ENCODE measurements at places on chromosomes 3 and 15.

- no peak for DNase-seq
Observed at GRCh38 chr3:111781561-111782446, 77.3 kb upstream of the PHLDB2 start.

DNA sequence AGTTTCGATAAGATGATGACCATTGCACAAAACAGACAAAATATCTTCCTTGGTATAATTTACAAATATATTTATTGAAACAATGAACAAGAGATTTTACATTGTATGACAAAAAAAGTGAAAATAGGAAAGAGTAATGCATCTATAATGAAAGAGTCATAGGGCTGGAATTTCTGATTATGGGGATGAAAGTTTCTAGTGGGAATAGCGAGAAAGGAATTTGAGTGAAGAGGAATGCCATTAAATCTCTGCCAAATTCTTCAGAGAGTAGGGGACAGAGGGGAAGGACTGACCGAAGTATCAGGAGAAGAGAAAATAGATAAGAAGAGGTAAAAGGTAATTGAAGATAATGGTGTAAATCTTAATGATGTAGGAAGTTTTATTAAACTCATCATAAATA lies 125.4 kb downstream of the VGLL3 start:
- DNase-seq = no peak

DNA sequence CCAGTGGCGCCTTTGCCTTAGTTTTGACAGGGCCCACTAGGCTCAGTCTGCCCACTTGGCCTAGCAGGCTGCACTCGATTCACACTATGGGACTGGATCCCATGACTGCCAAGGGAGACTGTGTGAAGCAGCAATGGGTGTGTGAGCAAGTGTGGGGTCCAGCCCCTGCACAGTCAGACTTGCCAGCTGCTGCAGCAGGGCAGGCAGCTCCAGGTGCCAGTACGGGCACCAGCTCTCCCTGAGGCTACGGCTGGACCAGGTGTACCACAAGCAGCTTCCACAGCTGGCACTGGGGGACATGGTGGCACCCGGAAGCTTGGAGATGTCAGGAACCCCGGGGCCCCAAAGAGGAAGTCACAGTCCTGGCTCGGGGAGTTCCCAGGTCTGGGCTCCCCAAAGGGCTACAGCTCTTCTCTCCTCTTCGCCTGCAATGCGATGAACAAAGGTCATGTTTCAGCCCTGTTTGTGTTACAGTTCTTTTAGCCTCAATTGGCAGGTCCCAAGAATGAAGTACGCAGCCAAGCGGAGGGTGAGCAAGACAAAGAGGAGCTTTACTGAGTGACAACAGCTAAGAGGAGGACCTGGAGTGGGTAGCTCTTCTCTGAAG lies 67.1 kb downstream of the PIK3CB start:
- no peak for DNase-seq

DNA sequence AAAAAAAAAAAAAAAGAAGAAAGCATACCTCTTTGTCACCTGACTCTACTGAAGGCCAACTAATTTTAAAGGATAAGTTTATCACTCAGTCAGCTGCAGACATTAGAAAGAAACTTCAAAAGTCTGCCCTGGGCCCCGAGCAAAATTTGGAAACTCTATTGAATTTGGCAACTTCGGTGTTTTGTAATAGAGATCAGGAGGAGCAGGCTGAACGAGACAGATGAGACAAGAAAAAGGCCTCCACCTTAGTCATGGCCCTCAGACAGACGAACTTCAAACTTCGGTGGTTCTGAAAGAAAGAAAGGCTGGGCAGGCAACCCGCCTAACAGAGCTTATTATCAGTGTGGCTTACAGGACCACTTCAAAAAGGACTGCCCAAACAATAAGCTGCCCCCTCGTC lies 18.5 kb downstream of the GLDN start:
- no peak for DNase-seq

DNA sequence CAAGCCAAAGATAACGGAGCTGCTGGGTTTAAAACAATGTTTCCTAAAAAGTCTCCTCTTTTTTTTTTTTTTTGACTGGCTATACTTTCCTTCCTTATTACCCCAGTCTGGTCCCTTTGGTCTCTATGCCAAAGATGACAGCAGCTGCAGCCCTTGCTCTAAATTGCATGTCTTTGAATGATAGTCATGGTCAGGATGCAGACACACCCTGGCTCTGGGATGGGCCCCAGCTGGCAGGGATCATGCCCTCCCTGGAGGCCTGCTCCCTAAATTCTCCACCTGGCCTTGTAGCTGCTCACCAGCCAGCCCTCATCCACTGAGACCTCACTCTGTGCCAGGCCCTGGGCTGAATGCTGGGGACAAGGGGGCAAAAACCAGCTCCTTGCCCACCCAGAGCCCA lies 95.8 kb downstream of the MESD start:
- no peak for DNase-seq

DNA sequence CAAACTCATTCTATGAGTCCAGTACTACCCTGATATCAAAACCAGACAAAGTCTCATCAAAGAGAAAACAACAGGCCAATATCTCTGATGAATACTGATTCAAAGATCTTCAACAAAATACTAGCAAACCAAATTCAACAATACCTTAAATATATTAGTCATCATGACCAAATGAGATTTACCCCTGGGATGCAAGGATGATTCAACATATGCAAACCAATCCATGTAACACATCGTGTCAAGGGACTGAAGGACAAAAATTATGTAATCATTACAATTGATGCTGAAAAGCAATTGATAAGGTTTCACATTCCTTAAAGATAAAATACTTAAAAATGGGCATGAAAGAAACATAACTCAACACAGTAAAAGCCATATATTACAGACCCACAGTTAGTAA lies 1476.9 kb downstream of the SI start:
- no peak for DNase-seq

GRCh38 chr3:100602506-100603444 lies 6.6 kb upstream of the ADGRG7 start:
- no peak for DNase-seq

- DNase-seq = no peak
Observed at GRCh38 chr3:65005486-65005885, 317.7 kb upstream of the ADAMTS9 start.

DNA sequence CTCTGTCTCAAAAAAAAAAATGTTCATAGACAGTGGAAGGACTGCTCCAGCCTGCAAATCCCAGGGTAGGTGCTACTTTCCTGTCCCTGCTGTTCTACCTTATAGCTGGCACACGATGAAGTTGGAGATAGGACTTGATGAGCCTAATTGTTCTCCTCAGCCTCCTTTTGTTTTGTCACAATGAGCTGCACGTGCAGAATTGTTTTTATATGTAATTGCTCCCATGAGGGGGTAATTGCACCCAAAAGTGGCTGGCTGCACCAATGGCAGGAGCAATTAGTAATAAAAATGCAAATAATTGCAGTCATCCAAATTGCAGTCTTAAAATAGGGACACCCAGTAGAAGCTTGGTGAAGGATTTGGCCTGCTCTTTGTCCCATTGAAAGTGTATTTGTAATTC lies 63.0 kb upstream of the PFN2 start:
- no peak for DNase-seq

DNA sequence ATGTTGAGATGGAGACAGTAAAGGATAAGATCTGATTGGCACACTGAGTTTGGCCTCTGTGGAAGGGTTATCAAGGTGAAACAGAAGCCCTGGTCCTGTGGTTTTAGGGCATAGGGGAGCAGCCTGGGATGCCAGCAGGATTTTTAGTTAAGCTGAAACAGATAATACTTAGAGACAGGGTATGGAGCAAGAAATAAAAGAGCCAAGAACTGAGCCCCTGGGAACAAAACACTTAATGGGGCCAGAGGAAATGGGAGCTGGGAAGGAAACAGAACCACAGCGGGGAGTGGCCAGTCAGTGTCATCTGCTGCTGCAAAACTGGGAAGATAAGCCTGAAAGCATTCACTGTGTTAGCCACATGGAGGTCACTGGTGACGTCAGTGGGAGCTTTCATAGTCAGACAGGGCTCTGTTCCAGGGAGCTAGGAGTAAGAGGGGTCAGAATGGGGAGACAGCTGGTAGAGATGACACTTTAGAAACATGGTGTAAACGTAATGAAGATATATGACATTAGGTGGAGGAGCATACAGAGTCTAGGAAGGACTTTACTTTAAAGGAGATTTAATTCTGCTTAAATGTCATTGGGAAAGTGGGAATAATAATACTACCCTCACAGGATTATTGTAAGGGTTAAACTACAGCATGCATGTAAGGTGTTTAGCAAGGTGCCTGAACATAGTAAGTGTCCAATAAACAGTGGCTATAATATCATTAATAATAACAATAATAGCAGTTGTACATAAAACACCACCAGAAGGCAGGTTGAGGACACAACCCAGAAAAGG lies 172.7 kb upstream of the CTNNB1 start:
- DNase-seq = peak; percentile 49

- DNase-seq = no peak
Observed at GRCh38 chr15:63726491-63726890, 107.3 kb downstream of the HERC1 start.

- DNase-seq = no peak
Observed at GRCh38 chr3:183871541-183871940, 13.1 kb downstream of the PARL start.

DNA sequence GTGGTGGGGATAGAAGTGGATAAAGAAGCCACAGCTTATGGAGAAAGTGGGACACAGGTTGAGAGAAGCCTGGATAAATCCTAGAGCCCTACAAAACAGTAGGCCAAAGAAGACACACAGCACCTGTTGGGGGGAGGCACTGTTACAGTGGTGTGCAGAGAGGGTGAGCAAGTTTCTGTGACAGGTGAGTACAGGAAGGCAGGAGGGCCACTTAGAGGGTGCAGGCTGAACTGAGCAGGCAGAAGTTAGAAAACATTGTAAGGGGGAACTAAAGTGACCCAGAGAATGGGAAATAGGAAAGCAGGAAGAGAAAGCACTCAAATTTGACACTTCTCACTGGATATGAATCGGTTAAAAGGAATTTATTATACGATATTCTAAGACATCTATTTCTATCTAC lies 146.1 kb upstream of the TMCO5A start:
- DNase-seq = no peak

- no peak for DNase-seq
Observed at GRCh38 chr3:134279466-134279865, 28.8 kb upstream of the RYK start.

GRCh38 chr3:149366031-149366430 lies 11.4 kb downstream of the TM4SF1 start:
- no peak for DNase-seq

- DNase-seq = no peak
Observed at GRCh38 chr3:3192286-3192675, 12.8 kb upstream of the CRBN start.

- DNase-seq = no peak
Observed at GRCh38 chr15:96574782-96575181, 244.3 kb downstream of the NR2F2 start.

DNA sequence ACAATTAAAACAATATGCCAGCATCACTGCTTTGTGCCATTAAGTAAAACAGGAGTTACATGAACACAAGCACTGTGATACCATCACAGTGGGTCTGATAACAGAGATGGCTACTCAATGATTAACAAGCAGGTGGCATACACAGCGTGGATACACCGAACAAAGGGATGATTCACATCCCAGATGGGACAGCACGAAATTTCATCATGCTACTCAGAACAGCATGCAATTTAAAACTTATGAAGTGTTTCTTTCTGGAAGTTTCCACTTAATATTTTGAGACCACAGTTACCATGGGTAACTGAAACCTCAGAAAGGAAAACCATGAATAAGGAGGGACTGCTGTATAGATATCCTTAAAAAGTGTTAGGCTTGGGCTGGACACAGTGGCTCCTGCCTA lies 44.5 kb downstream of the SLC24A1 start:
- no peak for DNase-seq

GRCh38 chr3:155356594-155357370 lies 63.3 kb upstream of the STRIT1 start:
- DNase-seq = no peak

GRCh38 chr3:24951180-24951579 lies 456.5 kb upstream of the THRB start:
- peak; percentile 2 for DNase-seq

GRCh38 chr3:39154280-39155021 lies 1.1 kb upstream of the CSRNP1 start:
- no peak for DNase-seq

DNA sequence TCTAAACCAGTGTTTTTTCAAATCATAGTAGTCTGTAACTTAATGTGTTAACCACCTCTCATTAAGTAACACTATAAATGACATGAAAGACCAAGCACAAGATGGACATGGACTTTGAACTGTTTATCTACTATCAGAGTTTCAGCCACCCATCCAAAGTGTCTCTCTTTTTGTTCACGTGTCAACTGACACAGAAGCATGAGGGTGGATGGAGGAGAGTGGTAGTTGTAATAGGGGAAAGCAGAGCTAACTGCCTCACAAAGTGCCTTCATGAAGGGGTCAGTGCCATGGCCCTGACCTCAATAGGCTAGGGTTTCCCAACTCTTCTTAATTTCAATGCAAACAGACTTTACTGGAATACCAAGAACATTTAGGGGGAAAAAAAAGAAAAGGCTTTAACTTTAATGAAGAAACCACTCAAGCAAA lies 32.1 kb upstream of the TRPM7 start:
- no peak for DNase-seq

DNA sequence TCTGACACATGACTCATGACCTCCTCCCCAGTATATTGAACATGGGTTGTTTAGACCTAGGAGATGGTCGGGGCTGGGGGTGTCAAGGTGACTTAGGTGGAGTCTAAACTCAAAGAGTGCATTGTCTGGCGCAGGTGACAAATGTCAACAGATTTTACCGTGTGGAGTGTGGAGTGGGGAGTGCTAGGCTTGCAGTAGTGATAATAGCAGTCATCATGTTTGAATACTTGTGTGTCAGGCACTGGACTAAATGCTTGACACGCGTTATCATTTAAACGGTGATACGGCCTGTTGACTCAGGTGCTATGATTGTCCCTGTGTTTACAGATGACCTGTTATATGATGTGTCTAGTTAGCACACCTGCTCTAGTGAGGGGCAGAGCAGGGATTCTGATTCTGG lies 30.8 kb downstream of the MUC20 start:
- no peak for DNase-seq

GRCh38 chr3:46948830-46949671 lies 27.5 kb downstream of the CCDC12 start:
- DNase-seq = no peak

- no peak for DNase-seq
Observed at GRCh38 chr15:57198131-57198530, 178.2 kb upstream of the CGNL1 start.
